Left forelimb (tissue), 1 donor: ENCODE measurements at places on chromosomes 4 and X.

- no peak for DNase-seq
Measured at GRCh38 chrX:20320461-20321159, 53.9 kb upstream of the RPS6KA3 start.

DNA sequence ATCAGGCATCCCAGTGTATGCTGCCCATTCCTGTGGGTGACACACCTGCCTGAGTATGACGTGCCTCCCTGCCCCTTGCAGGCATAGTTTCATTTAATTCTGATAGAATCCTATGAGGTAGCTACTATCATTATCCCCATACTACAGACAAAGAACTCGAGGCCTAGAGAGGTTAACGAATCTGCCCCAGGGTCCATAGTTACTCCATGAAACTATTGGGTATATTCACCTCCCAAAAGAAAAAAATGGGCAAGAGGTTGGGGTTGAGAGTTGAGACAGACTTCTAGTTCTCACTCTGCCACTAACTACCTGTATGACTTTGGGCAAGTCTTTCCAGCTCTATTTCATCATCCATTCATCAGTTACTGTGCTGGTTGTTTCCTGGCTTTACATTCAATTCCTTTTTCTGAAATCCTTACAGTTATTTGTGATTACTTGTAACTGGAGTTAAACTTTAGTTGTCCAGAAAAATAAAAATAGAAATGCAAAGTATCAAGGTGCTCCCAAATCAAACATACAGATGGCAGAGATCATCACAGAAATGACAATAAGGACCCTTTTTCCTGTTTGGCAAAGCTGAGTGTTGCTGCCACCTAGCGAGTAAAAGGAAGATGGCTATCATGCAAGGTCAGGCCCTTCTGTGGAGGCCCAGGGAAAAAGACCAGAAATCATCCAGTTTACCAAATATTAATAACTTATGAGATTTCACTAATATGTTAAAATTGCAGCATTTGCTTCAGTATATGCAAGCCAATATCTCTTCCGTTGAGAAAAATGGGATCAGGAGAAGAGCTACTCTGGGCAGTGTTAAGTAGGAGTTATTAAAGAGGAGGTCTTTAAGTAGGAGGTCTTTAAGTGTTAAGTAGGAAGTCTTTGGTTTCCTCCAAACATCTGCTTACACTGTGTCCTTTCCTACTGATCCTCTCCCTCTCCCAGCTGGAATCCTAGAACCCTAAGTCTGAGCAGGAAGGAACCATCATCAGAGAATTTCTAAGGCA, 17.1 kb upstream of the MAP7D3 start:
- DNase-seq: no peak

- DNase-seq: no peak
Measured at GRCh38 chr4:16685536-16685935, 212.9 kb downstream of the LDB2 start.

GRCh38 chr4:18858229-18858922, 836.8 kb upstream of the LCORL start:
- DNase-seq: no peak

GRCh38 chr4:1978226-1978625, 30.5 kb downstream of the NELFA start:
- no peak for DNase-seq

GRCh38 chr4:7360806-7361205, 73.9 kb downstream of the PSAPL1 start:
- no peak for DNase-seq

GRCh38 chr4:82053396-82053795, 320.4 kb downstream of the HNRNPD start:
- no peak for DNase-seq

- no peak for DNase-seq
Measured at GRCh38 chrX:73647632-73648322, 84.8 kb downstream of the CHIC1 start.
